ENCODE measurements at places on chromosomes 7 and 10.

DNA sequence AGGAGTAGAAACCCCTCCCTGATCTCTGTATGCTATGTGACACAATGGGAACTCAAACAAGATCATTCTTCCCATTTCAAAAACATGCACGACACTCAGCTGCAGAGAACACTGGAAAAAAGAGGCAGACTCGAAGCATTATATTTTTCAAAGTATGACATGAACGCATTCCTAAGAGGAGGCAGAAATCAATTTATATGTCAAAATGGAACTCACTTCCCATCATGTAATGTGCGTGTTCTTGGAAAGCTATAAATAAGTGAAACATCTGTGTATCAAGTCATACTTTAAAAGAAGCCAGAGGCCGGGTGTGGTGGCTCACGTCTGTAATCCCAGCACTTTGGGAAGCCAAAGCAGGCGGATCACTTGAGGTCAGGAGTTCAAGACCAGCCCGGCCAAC is 142.7 kb downstream of the ICA1 start:
- DNase-seq, result no peak

- DNase-seq, result no peak
Observed at GRCh38 chr10:102859911-102860310, 5.9 kb downstream of the BORCS7 start.

- no peak for DNase-seq
Observed at GRCh38 chr7:33706771-33707200, 198.6 kb upstream of the BMPER start.

DNA sequence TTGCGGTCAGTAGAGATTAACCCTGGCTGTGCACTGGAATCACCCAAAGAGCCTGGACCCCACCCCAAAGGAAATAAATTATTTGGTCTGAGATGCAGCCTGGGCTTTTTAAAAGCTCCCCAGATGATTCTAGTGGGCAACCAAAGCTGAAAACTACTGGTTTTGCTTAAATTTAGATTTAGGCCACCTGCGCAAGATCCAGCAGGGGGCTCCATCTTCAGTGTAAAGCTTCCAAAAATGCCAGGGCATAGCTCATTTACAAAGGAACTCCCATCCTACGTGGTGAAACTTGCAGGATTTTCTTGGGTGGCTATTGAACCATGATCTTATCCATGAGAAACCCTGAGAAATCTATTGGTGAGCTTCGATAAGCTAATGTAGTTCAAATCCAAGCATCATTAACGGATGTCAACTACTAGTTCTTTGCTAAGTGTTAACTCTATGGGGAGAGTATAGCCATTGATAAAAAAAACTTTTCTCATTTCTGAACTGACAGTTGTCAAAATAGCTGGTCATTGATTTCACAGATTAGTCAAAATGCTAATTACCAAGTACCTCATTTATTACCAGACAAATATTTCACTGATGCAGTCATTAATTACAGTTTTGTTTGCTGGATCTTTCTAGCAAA is 315.3 kb downstream of the LHFPL3 start:
- no peak for DNase-seq

GRCh38 chr10:92990615-92991014 is 70.0 kb upstream of the CYP26C1 start:
- DNase-seq, result no peak

- DNase-seq, result no peak
Observed at GRCh38 chr10:95963202-95963990, 55.6 kb downstream of the CC2D2B start.

GRCh38 chr7:91811236-91811635 is 69.3 kb downstream of the MTERF1 start:
- no peak for DNase-seq

DNA sequence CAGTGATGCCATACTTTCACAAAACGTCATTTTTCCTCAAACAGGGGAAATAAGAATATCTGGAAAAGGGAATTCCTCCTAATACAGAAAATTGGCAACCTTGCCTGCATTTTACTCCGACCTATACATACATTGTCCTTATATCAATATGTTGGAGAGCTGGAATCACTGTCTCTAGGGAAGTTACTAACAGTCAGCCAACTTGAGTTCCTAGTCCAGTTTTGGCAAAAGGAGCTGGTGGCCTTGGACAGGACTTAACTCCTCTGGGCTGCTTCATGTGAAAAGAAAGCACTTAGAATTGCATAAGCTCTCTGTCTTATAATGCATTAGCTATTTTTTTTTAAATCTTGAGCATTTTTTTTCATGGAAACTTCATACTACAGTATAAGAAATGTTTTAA is 174.2 kb upstream of the HGF start:
- DNase-seq, result no peak

GRCh38 chr7:143979359-143979758 is 20.8 kb upstream of the OR6B1 start:
- DNase-seq, result no peak

DNA sequence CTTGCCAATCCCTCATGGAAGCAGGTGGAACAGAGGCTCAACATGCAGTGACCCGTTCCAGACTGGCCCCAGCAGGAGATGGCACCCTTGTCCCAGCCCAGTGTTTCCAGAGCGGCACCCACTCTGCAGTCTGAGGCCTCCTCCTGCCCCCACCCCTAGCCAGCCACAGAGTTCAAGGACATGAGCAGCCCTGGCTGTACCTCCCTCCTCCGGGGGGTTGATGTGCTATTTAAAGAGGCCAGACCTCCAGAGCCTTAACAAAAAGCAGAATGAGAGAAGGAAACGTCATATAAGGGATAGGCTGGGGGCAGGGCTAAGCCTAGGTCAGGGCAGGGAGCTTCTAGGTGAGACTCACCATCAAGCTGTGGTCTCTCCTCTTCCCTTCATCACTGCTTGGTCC is 115.7 kb upstream of the NANOS1 start:
- no peak for DNase-seq

DNA sequence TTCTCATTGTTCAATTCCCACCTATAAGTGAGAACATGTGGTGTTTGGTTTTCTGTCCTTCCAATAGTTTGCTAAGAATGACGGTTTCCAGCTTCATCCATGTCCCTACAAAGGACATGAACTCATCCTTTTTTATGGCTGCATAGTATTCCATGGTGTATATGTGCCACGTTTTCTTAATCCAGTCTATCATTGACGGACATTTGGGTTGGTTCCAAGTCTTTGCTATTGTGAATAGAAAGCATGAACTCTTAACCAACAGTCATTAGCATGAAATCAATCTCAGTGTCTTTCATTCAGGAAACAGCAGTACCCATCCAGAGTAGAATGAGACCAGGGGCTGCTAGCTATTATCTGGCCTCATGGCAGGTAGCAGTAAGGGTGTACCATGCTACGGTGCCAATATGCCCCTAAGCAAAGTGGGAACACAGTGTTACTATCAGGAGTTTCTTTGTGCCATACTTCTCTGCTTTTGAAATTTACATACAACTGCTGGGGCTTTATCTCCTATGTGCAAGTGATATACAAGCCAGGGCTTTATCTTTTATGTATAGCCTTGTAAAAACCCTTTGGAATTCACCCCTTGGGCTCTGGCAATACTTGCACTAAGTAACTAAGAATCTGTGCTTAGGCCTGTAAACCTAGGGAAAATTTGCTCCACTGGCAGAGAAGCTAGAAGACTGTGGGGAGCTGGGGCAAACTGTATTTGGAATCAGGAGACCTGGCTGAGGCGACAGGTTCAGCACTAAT is 5.4 kb downstream of the PON2 start:
- no peak for DNase-seq

DNA sequence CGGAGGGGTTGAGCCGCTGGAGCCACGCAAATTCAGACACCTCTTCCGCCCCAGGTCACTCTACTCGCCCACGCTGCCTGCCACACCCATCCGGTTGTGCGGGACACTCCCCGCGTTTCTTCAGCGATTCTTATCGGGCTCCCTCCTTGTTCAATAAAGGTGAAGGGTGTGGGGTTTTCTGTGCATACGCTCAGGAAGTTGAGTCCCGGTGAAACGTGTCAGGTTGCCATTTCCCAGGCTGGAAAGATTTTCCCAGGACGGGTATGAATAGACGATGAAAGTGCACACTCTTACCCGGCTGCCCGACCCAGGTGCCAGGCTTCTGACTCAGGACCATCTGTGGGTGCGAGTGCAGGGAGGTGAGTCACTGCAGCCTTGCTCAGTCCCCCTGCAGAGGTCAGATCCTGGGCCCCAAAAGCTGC is 22.0 kb downstream of the KLF6 start:
- DNase-seq, result no peak

DNA sequence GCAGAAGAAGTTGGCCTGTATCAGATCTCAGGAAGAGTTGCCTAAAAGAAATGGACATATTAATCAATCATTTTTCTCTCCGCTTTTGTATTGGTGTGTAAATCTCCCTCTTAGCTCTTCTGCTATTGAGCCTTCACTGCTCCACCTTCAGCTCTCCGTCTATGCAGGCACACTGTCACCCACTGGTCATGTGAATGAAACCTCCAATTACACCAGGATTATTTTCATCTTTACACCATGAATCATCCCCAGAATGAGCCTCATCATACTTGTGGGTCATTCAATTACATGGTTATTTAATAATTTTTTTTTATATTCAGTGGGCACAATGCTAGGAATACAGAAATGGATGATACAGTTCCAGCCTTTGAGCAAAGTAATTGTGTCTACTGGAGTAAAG is 92.6 kb downstream of the LRRC4 start:
- no peak for DNase-seq

DNA sequence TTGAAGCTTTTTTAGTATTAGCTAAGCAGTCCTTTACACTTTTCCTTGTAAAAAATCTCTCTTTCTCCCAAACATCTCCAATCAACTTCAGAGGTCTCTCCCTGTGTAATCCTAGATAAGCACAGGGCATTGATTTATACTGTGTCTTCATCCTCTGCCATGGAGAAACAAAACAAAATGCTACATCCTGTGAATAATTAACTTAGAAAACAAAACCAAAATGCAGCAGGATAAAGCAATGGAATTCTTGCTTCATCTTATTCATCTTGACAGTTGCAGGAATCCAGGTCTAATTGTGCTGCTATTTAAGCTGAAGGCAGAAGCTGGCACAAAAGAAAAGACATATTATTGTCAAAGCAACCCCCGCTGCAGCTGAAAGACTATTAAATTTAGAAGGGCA is 641.5 kb upstream of the SORCS1 start:
- no peak for DNase-seq

GRCh38 chr10:126216632-126216961 is 171.7 kb downstream of the ADAM12 start:
- DNase-seq, result no peak

- DNase-seq, result no peak
Observed at GRCh38 chr7:54722026-54722425, 37.0 kb downstream of the SEC61G start.

All from activated gamma-delta T cell treated with anti-CD3 and anti-CD28 coated beads, Interleukin-2, amount 50 U/mL, for 16 hours (primary cell).